ENCODE measurements at places on chromosomes 12 and 14. TPM values are rescaled to one million over a fixed set of nuclear protein-coding genes. Genes with fewer than 3 reads are reported as not detected.

Gene FOXA1
- 0.32 TPM for total RNA-seq

DNA sequence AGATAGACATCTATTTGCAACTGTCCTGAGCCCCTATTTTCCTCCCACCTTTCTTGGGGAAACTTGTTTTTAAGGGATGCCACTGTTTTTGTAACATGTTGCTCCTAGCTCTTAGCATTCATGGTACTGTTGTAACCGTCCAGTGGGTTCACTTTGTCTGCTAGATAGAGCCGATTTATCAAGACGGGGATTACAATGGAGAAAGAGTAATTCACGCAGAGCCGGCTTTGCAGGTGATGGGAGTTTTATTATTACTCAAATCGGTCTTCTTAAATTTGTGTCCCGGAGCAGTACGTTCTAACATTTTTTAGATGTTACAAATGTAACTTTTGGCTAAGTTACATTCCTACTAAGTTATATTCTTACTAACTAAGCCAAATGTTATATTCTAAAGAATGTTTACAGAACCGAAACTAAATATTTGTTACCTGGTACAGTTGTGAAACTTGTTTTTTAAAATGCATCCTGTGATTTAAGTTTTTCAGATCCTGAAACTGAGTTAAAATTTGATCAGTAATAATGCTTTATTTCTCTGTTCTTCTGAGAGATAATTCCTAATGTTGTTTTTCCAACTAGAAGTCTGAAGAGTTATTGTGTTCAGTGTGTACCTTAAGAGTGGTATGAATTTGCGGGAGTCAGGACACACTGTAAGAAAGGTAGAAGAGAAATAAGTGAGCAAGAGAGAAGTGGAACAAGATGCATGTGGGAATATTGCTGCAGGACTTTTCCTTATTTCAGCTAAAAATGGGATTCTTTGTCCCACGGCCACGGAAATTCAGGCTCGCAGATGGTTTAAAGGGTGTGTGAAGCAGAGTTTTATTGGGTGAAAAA lies 20.6 kb upstream of the CLEC2D start:
- no peaks in the 10 kb centered on the region for H3K36me3 ChIP-seq
- peaks cover 9% of the 10 kb centered on the region for H3K4me1 ChIP-seq
- DNase-seq: no peak
- H3K27ac ChIP-seq: peak overlapping the region; percentile 98
- no peaks in the 10 kb centered on the region for H3K27me3 ChIP-seq

- no peak overlapping the region for H3K4me3 ChIP-seq
- no peaks in the 10 kb centered on the region for H3K27me3 ChIP-seq
- no peak for DNase-seq
- H3K27ac ChIP-seq: no peak overlapping the region
Observed at GRCh38 chr14:48937541-48938195, 648.5 kb downstream of the RPS29 start.

DNA sequence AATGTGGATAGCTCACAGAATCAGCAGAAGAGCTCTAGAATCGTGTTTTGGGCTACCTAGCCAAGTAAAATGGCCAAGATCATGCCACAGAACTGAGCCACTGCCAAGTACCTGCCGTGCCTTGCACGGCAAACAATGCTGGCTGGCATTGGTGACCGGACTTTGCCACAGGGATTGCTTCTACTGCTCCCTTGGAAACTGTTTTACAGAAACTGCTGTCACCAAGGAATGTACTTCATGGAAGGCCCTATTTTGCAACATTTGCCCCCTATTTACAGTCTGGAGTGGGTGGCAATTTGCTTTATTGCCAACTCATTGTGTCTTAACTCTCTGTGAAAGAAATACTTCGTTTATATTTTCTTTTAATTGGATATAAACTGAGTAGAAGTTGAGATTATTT lies 49.0 kb downstream of the BORCS5 start:
- peaks cover 7% of the 10 kb centered on the region for H3K4me1 ChIP-seq
- no peaks in the 10 kb centered on the region for H3K27me3 ChIP-seq
- peak; percentile 83 for DNase-seq

GRCh38 chr12:110798461-110798860 lies 48.3 kb upstream of the CCDC63 start:
- H3K27ac ChIP-seq: no peak overlapping the region
- H3K27me3 ChIP-seq: no peaks in the 10 kb centered on the region
- no peaks in the 10 kb centered on the region for H3K4me1 ChIP-seq
- no peak overlapping the region for H3K4me3 ChIP-seq

- no peak overlapping the region for H3K4me3 ChIP-seq
- H3K27ac ChIP-seq: no peak overlapping the region
- no peaks in the 10 kb centered on the region for H3K4me1 ChIP-seq
- no peaks in the 10 kb centered on the region for H3K36me3 ChIP-seq
Observed at GRCh38 chr12:52828591-52829021, 5.5 kb downstream of the KRT79 start.

Gene KLRK1
- 7.0 TPM for total RNA-seq

- H3K4me3 ChIP-seq: no peak overlapping the region
- peak overlapping the region; percentile 56 for H3K27ac ChIP-seq
- H3K36me3 ChIP-seq: no peaks in the 10 kb centered on the region
Observed at GRCh38 chr12:6390084-6390799, 6.3 kb downstream of the LTBR start.

GRCh38 chr12:117874842-117875434 lies 93.9 kb downstream of the KSR2 start:
- H3K4me3 ChIP-seq: no peak overlapping the region
- peaks cover 8% of the 10 kb centered on the region for H3K27me3 ChIP-seq
- H3K27ac ChIP-seq: no peak overlapping the region
- H3K4me1 ChIP-seq: no peaks in the 10 kb centered on the region
- no peaks in the 10 kb centered on the region for H3K36me3 ChIP-seq
